ENCODE measurements at places on chromosomes 12 and 14.

DNA sequence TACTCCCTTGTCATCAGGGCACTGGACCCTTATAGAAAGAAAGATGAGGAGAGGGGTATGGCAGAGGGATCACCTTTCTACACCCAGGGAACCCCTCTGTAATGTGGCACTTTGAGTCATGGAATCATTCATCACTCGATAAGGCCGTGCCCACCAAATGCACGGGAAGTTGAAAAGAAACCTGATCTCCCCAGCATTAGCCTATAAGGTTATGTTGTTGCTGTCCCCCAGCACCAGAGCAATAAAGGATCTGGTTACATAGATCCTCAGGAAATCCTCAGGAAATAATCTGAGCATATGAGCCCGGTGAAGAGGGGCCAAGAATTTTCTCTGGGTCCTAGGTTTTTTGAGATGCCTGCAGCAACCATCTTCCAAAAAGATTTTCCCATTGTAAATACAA, 148.8 kb upstream of the CRY1 start:
- no peak for DNase-seq

DNA sequence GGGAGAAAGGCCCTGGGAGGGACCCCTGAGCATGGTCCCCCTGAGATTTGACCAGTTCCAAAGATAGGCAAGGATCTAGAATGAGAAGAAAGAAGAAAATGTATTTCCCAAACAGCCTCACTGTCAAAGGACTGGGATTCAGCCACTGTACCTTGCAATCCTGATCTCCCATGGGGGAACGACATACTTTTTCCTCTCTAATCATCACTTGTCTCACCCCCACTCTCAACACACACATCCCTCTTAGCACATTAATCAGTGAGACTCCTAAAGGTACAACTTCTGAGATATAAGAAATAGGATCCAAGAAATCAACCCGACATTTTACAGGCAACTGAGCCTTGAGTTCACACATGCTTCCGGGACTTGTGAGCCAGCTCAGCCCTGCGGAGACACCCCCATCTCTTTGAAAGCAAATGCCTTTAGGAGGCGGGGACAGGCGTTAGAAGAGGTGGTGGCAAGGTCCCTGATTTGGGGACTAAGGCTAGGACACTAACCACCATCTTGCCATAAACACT, 1.4 kb downstream of the MAP3K9 start:
- DNase-seq: no peak

DNA sequence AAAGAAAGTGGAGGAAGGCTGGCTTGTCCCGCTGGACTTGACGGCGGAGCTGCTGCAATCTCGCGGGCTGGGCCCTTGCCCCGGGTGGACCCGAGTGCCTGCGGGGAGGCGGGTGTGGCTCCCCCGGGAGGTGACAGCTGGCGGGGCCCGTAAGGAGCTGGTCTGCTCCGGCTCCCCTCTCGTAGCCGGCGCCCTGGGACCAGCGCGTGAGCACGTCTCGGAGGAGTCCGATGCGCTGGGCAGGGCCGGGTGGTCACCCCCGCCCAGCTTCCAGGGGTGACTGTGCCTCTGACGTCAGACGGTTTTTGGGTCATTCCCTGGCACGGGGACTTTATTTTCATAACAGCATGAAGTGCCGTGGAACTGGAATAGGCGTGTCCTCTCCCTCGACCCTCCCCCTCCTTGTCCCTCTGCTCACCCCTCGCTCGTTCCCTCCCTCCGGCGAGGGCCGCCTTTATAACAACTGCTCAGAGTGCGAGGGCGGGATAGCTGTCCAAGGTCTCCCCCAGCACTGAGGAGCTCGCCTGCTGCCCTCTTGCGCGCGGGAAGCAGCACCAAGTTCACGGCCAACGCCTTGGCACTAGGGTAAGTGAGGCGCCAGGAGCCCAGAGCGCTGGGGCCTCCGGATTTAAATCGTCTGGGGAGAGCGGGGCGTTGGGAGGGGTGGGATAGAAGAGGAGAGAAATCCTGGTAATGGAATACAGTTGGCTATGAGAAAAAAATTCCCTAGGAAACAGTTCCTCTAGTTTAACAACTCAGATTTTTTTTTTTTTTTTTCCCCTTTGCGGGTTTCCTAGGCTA, at the start of gene GPRC5A:
TSS of gene GPRC5A (plus strand) at position 483 of the 801 bp plus-strand sequence. CDS start 16,688 bp downstream, outside the sequence.
- DNase-seq: no peak

GRCh38 chr14:88232771-88233170, 90.3 kb downstream of the KCNK10 start:
- no peak for DNase-seq

- DNase-seq: no peak
These were observed 9.7 kb upstream of the SGPP1 start for GRCh38 chr14:63737582-63738006.

DNA sequence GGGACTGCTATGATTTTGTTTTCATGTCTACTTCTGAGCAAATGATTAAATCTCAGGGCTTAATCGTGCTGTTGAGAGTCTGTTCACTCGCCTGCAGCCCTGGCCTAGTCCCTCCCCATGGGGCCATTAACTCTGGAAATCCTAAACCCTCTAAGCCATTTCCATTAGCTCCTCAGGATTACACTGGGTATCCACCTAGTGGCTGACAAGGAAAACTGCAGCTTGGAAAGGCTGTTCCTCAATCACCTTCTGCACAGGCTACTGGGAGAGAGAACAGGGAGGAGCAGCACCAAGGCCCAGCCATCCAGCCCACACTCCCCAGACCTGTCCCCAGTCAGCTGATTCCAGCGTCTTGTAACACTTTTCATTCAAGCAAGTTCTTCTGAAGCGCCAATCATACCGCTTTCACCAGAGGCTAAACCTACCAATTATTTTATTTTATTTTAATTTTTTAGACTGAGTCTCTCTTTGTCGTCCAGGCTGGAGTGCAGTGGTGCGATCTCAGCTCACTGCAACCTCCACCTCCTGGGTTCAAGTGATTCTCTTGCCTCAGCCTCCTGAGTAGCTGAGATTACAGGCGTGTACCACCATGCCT, 48.7 kb downstream of the NEUROD4 start:
- DNase-seq: peak; percentile 18

DNA sequence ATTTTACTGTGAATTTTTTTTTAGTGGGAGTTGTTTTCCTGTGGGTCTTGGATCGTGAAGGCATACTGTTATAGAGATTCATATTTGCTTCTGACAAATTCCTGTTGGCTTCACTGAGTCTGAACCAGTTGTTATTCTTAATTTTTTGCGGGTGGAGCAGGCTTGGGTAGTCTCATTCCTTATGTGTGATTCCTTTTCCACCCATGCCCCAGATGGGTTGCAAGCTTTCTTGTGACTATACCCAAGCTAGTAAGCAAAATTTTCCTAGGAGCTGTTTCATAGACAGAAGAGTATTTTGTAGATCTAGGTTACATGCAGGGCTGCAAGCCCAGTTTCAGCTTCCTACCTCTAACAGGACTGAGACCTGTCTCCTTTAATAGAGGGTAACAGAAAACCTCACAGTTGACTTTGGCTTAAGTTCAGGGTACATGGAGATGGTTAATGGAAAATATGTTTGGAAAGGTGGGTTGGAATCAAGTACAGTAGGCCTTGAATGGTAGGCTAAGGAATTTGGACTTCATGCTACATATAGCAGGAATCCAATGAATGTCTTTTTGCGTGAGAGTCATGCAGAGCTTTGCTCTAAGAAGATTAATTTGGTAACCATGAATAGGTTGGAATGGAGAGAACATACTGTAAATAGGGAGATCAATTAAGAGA, 29.0 kb downstream of the TRMT5 start:
- DNase-seq: no peak

- DNase-seq: no peak
These were observed 1.4 kb downstream of the C14orf180 start for GRCh38 chr14:104580961-104581360.

- DNase-seq: peak; percentile 91
These were observed 3.6 kb upstream of the ARID2 start for GRCh38 chr12:45725631-45726602.

- DNase-seq: no peak
These were observed 54.4 kb downstream of the KLRG1 start for GRCh38 chr12:9043766-9044165.

- DNase-seq: no peak
These were observed 106.0 kb upstream of the RTL1 start for GRCh38 chr14:101009531-101009930.

DNA sequence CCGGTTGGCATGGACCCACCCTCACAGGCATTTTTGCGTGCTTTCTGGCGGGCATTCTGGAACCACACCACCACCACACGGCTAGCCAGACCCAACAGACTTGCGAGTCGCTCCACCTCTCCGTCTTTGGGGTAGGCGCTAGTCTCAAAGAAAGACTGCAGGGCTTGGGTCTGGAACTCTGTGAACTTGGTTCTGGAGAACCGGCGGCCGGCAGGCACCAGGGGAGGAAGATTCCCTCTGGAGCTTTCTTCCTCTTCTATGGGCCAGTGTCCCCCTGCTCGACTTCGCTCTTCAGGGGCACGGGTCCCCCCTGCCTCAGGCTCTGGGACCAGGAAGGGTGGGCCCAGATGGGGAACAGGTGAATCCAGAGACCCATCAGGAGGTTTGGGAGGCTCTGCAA, 26.6 kb downstream of the ZFHX2 start:
- no peak for DNase-seq

- DNase-seq: no peak
These were observed 2.7 kb downstream of the CMTM5 start for GRCh38 chr14:23379366-23380196.

DNA sequence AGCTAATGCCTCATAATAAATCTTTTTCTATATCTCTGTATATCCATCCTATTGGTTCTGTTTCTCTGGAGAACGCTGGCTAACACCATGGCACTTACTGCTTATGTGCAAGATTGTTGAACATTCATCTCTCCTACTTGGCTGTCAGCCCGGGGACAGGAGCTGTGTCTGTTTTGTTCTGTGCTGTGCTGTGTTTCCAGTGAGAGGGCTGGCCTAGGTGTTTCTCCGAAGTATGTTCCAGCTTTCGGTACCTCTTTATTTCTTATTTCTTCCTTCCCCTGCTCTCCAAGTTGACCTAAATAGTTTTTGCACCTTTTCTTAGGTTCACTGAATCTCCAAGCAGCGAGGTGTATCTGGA, 18.8 kb upstream of the NR4A1 start:
- DNase-seq: peak; percentile 71

DNA sequence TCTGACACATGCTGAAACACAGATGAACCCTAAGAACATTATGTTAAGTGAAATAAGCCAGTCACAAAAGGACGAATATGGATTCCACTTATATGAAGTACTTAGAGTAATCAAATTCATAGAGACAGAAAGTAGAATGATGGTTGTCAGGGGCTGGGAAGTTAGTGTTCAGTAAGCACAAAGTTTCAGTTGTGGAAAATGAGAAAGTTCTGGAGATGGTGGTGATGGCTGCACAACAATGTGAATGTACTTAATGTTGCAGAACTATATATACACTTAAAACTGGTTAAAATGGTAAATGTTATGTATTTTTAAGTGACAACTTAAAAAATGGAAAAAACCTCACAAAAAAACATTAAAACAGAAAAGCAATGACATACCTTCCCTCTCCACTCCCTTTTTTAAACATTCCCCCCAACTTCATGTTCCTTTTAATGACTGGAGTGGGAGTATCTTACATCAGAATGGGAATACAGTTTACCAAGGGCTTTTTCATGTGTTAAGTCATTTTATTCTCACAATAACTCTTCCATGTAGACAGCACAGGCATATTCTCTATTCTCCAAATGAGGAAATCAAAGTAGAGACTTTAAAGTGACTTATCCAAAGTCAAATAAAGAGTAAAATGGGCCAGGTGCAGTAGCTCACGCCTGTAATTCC, 24.0 kb downstream of the BTBD7 start:
- no peak for DNase-seq

- DNase-seq: no peak
These were observed 39.8 kb upstream of the PTGDR start for GRCh38 chr14:52227619-52228222.

- no peak for DNase-seq
These were observed 104.5 kb downstream of the PRKAB1 start for GRCh38 chr12:119772431-119772830.

- DNase-seq: no peak
These were observed 150.2 kb downstream of the CCDC91 start for GRCh38 chr12:28340261-28341045.

- no peak for DNase-seq
These were observed 717 bp downstream of the PPHLN1 start for GRCh38 chr12:42326541-42327226.

GRCh38 chr12:104263580-104264358, 39.8 kb upstream of the EID3 start:
- no peak for DNase-seq

- DNase-seq: no peak
These were observed 56.6 kb upstream of the ATXN7L3B start for GRCh38 chr12:74481078-74481477.

DNA sequence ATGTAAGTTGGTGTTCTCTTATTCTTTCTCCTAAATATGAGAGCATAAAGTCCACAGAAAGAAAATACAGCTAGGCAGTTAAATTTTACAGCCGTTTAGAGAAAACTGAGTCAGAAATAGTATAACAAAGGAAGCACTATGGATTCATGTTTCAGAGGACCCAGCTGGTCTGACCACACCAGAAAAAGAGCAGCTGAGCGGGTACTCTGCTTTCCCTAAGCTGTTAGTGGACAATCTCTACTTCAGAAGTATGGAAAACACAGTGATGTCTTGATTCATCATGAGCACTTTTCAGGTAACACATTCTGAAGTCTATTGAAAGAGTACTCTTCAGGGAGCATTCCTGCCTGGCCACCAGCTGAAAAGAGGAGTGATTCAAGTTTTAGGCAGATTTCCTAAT, 12.4 kb downstream of the PPM1H start:
- peak; percentile 21 for DNase-seq

GRCh38 chr14:73287071-73287470, 49.8 kb downstream of the PAPLN start:
- DNase-seq: no peak

- DNase-seq: no peak
These were observed 1051.9 kb upstream of the FLRT2 start for GRCh38 chr14:84477996-84478395.

DNA sequence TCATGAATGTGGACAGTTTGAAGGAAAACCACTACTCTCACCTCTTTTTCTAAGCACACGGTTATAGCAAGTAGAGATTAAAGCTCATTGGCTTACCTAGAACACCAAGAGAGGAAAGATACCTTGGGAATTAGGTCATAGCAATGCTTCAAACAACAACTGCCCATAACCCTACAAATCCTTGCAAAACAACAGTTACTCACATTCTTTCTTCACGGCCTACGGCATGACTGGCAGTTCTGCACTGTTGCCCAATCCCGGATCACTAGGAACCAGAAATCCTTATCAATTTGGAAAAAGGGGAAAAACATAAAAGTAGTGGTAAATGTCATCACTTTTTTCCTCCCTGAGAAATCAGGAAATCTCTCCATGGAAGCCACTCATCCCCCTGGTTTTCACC, 9.6 kb upstream of the ISM2 start:
- no peak for DNase-seq

DNA sequence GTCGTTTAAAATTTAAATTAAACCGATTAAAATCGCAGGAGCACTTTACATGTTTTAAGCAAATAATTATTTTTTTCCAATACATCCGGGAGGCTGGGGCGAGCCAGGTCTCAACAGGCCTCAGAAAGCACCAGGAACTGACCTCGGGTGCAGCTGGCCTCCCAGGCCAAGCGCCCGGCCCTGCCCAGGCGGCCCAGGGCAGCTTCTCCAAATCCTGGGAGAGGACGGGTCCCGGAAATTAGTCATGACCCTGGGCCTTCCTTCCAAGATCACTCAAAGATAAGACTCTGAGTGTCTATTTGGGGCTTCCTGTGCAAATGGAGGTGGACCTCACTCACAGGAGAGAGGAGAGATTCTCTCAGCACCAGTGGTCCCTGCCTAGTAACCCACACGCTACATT, 177.1 kb downstream of the BCL11B start:
- no peak for DNase-seq

GRCh38 chr14:54600717-54601109, 33.8 kb downstream of the SAMD4A start:
- no peak for DNase-seq

- no peak for DNase-seq
These were observed 37.5 kb upstream of the SINHCAF start for GRCh38 chr12:31363416-31363809.

All from hippocampal formation (tissue), 2 donors.